Renal cortical epithelial cell (primary cell): ENCODE measurements at places on chromosomes 11 and 22. TPM values are rescaled to one million over a fixed set of nuclear protein-coding genes. Genes with fewer than 3 reads are reported as not detected.

- DNase-seq = no peak
Measured at GRCh38 chr22:32874385-32874784, 72.9 kb downstream of the TIMP3 start.

DNA sequence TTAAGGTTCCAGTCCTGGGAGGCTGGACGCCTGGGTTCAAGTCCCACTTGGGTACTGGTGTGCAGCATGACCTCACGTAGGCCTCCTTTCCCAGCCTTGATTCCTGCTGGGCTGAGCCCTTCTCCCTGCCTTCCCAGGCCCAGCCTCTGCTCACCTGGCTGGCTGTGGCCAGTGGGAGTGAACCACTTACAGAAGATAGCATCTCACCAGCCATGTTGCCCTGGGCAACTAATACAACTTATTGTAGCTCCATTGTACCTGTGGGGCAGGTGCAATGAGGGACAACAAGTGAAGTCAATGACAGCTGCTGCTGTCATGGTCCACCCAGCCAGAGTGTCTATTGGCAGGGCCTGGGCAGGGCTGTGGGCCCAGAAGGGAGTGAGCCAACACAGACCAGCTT is 48.4 kb upstream of the MPEG1 start:
- no peak for DNase-seq

GRCh38 chr11:34963351-34963750 is 46.9 kb downstream of the PDHX start:
- DNase-seq = no peak

GRCh38 chr11:44530413-44531115 is 34.9 kb upstream of the CD82 start:
- DNase-seq = no peak

- no peak for DNase-seq
Measured at GRCh38 chr11:111105566-111105965, 140.0 kb upstream of the POU2AF2 start.

- DNase-seq = peak; percentile 94
Measured at GRCh38 chr11:102244681-102245409, 72.4 kb upstream of the BIRC3 start.

GRCh38 chr11:47553406-47553743 is 443 bp upstream of the CELF1 start:
- DNase-seq = no peak

The DNAJB13 gene
- 0.35 and 1.4 TPM in 2 replicates for total RNA-seq

- no peak for DNase-seq
Measured at GRCh38 chr11:60240662-60241061, 2.3 kb downstream of the MS4A4E start.
